ENCODE measurements at places on chromosomes 3 and 15. TPM values are rescaled to one million over a fixed set of nuclear protein-coding genes. Genes with fewer than 3 reads are reported as not detected.

GRCh38 chr3:30658328-30659052, 52.1 kb downstream of the TGFBR2 start:
- peak; percentile 83 for DNase-seq

DNA sequence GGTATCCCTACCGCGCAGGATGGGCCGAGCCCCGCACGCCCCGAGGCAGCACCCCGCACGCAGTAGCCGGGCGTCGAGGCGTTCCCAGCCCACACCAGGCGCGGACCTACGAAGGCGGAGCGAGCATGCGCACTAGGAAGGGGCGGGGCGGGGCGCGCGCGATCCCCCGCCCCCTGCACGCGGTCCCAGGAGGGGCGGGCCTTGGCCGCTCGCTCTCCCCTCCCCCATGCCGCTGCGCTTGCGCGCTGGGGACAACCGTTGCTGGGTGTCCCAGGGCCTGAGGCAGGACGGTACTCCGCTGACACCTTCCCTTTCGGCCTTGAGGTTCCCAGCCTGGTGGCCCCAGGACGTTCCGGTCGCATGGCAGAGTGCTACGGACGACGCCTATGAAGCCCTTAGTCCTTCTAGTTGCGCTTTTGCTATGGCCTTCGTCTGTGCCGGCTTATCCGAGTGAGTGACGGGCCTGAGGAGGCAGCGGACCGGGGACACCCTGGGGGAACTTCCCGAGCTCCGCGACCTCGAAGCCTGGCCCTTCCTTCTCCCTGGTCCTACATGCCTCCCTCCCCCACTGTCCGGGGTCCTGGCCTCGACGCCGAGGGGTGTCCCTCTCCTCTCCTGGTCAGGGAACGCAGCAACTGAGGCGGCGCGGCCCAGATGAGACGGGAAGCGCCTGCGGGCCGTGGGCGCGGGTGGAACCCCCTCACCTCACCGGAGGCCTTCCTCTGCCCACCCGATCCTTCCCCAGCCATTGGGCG, at the start of gene SPESP1:
TSS of gene SPESP1 (plus strand) at position 258 of the 755 bp plus-strand sequence. CDS start at position 387, 129 bp downstream.
- DNase-seq: peak; percentile 59

GRCh38 chr15:91522605-91523332, 330.7 kb upstream of the SLCO3A1 start:
- no peak for DNase-seq

GRCh38 chr3:13607821-13608597, 59.1 kb downstream of the FBLN2 start:
- no peak for DNase-seq

GRCh38 chr3:45646051-45646585, 43.1 kb upstream of the SACM1L start:
- DNase-seq: no peak

DNA sequence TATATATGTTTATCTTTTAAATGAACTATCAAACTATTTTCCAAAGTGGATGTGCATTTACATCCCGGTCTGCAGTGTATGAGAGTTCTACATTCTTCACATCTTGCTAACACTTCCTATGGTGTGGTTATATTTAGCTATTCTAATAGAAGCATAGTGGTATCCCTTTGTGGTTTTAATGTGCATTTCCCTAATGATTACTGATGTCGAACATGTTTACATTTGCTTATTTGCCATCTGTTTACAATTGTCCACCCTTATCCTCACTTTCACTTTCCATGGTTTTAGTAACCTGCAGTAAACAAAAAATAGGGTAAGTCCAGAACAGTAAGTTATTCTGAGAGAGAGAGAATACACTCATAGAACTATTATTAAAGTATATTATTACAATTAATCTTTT, 360.5 kb upstream of the NAALADL2 start:
- DNase-seq: no peak

DNA sequence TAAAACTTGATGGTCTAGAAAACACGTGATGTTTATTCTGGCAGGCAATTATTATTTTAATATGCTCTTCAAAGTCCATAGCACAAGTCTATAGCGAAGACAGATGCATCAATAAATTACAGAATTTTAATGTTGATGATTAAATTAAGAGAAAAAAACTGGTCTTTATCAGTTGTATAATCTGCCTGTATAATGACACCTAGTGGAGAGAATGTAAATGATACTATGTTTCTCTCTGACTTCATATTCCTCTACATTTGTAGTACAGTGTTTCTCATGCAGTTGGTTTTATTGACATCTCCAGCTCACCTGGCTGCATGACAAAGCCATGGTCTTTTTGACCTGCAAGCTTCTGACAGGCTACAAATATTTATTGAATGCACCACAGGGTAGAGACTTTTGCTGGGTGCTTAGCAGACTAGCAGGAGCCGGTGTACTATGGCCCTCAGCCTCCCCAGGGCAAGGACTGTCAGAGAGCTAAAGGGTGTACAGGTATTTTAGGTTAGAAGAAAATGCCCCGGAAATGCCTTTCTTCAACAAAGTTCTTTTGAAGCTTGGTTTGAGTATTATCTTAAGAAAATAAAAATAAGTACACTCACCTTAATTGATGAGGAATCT, 289.9 kb downstream of the GAP43 start:
- DNase-seq: no peak

DNA sequence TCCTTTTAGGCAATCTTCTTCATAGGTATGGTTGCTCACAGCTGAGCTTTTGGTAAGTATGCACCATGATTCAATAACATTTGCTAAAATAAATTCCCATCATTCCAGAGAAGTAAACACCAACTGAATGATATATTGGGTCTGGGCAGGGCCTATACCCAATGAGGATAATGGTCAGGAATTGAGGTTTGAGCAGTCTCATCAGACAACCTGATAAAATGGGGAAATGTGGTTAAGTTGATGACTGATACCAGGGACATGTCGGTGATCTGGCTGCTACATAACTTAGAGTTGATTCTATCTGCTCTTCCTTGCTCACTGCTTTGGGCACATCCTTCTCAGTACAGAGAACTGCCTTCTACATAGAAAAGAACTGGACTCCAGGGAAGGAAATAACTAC, 92.9 kb downstream of the GPR156 start:
- no peak for DNase-seq

DNA sequence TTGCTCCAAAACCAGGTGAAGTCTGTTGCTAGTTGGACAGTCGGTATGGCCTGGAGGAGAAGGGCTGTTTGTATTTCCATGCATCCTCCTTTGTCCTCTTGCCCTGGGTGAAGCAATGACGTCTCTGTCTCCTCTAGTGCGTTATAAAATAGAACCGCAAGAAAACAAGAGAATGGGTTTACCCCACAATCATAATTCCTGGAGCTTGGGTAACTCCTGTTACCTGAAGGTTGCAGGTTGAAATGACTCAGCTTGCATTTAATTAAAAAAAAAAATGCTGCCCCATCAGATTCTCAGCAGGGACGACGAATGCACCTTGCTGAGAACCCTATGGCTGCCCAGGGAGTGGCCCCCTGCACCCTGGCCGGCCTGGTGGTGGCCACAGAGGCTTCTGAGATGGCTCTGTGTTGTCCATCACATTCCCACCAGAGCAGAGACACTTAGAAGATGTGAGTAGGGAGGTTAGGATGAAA, 228.2 kb upstream of the BHLHE40 start:
- DNase-seq: no peak

- DNase-seq: no peak
Observed at GRCh38 chr3:30341851-30342250, 264.6 kb upstream of the TGFBR2 start.

- no peak for DNase-seq
Observed at GRCh38 chr3:138314751-138315150, 14.9 kb downstream of the NME9 start.

DNA sequence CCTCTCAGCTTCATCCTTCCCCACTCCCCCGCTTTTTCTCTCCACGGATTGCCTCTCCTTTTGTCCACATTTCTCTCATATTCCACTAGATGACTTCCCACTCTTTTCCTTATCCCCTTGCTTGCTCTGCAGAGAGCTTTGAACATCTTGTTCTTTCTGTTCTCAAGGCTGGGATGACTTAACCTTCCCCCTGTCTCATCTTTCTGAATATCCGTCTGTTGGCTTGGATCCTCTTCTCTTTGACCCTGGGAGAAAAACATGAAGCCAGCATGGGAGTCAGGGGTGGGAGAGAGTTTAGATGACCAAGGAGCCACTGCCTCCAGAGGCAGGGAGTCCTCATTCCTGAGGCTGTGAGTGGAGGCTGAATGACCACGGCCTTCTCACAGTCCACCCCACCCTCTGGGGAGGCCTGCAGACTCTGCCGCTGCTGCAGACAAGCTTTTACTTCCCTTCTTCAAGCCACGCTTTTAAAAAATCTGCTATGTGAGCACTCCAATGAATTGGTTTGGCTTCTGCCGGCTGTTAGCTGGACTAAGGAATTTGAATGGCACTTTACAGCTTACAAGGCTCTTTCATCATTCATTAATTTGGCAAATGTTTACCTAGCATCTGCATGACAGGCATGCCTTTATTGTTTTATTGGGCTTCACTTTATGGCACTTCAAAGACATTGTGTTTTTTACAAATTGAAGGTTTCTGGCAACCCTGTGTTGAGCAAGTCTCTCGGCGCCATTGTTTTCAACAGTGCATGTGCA, 111.6 kb upstream of the SLC6A6 start:
- DNase-seq: no peak

DNA sequence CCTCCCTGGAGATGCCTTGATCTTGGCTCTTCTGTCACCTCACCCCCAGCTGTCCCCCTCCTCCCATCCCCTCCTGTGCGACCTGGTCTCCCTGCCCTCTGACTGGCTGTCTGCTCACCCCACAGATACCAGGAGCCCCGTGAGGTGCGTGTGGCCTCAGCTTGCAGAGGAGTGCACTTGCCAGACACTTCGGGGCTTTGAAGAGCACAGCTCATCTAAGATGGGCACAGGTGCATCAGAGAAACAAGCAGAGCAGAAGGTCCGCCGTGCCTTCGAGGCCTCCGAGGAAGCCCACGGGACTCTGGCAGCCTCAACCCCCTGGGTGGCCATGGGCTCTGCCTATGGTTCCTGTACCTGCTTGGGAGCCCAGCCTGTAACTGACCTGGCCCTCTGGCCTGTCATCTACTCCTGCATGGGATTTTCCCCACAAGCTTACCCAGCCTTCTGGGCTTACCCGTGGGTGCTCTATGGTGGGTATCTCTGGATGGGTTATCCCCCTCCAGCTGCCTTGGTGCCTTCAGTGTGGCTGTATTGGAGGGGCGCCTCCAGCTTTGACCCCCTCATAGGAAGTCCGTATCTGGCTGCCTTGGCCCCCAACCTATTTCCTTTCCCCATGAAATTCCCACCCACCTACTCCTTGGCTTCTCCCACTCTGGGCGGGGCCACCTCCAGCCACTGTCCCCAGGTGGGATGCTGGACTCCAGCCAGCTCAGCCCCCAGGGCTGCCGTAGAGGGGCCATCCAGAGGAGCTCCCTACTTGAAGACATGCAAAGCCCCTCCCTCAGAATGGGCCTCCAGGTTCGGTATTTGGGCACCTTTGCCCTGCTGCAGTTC, 3.8 kb downstream of the PRR23E start:
- DNase-seq: no peak

DNA sequence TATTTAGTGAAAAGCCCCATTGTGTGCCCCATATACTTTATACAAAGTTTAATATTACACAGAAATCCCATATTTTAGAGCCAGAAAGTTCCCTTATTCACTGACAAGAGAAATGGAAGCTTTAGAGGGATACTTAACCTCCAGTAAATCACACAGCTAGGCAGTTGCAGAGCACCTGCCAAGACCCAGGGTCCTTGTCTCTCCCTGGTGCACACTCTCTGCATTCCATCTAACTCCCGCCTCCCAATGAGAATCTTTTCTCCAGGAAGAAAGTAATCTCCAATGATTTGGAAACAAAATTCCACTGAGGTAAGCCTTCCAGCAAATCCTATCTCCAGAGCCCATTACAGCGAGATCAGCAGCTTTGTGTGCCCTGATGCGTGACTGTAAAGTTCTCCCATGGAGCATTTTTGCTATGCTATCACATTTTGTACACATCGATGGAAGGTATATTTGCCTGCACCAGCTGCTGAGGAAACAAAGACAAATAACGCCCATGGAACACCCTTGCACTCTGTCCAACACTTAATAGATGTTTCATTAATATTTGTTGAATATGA, 41.4 kb downstream of the ULK4 start:
- DNase-seq: no peak

DNA sequence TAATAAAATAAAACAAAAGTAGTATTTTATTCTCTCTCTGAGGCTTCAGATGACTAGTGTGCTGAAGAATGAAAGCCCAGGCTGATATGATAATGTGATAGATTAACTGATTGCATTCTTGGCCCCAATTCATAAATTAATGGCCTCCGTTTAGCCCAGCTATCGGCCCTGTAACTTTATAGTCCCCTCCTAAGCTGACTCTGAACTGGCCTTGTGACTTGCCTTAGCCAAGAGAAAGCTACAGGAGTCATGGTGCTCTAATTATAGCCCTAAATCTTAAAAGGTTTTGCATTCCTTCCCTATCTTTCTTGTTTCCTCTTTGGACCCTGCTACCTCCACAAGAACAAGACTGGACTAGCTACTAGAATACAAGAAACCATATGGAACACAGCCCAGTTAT, 123.2 kb upstream of the EPHA3 start:
- no peak for DNase-seq

DNA sequence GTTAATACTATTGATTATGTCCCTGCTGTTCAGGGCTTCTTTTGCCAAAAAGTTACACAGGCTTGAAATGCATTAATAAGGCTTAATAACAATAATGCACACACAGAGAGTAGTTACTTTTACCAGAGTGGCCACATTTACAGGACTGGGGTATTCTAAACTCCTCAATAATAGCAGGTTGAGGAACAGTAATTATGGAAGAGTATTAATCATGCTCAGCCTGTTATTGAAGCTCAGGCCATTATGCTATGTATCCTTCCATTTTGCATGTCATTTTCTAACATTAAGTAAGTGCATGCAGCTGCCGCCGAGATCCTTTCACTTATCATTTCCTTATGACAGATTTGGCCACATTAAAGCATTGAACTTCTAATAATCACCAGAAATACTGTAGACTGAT, 5.7 kb downstream of the ARRDC4 start:
- no peak for DNase-seq

DNA sequence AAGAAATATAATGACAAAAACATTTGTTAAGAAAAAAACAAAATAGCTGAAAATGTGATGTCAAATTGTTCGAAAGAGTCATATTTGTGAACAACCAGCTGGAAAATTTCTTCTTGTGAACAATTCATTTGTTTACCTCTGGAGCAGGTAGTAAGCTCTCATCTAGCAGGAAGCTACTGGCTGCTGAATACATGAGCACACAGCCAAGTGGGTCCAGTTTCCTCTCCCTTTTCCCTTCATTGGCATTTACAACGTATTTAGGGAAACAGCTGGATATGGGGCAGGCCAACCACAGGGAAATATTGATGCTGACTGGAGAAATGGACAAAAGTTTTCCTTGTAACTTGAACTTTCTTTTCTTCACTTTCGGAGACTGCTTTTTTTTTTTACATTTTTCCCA, 1354.7 kb upstream of the EPHA6 start:
- no peak for DNase-seq

GRCh38 chr3:150805354-150805753, 42.4 kb upstream of the SIAH2 start:
- no peak for DNase-seq

GABRG3 gene
- not detected for total RNA-seq

PRICKLE2 gene
- not detected for total RNA-seq

KLHL24 gene
- total RNA-seq: 14.4 TPM

Data from activated CD8-positive, alpha-beta memory T cell treated with anti-CD3 and anti-CD28 coated beads, Interleukin-2, amount 10 ng/mL, durations not matched to agents 7 days and 5 days (primary cell).